T-helper 1 cell (primary cell): ENCODE measurements at places on chromosomes 6 and 20.

DNA sequence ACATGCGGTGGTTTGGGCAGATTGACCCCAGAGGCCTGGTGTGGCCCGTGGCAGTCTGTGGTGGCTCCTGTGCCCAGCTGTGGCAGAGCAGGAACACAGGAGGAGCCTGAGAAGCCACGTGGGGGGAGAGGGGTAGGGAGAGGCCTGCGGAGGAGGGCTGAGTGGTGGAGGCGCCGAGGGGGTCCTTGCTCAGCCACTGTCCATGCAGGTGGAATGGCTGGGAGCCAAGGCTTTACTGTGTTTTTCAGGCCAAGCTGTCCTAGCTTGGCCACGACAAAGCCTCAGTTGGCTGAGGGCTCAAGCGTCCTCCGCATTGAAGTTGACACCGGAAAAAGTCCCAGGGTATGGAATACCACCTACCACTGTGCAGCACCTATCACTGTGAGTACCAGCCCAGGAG lies 107.0 kb downstream of the VEGFA start:
- no peak for DNase-seq

GRCh38 chr20:5146871-5147592 lies 20.2 kb downstream of the CDS2 start:
- DNase-seq, result no peak

DNA sequence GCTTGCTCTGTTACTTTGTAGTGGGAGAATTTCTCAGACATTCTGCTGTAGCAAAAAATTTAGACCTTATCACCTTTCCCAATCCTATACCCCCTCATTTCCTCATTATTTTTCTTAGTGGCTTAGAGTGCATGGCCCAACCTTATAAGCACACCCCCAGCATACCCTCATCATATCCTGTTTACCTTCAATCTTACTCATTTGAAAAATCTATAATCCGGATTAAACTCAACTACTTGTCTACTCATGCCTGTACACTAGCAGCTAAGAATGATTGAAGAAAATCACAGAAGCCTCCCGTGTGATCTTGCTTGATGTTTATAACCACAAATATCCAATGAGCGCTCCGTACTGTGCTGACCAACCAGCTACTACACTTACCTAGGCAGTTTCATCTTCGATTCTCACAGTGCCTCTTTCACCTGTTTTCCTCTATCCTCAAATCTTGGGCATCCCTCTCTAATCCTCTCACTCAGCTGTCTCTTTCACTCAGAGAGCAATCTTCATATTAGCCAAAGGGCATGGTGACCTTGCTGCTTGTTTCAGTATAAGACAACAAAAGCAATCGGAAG lies 36.6 kb downstream of the AIG1 start:
- no peak for DNase-seq

GRCh38 chr6:13425943-13426931 lies 61.2 kb downstream of the GFOD1 start:
- DNase-seq, result no peak

- DNase-seq, result no peak
Measured at GRCh38 chr6:114007516-114007915, 36.6 kb upstream of the HDAC2 start.

DNA sequence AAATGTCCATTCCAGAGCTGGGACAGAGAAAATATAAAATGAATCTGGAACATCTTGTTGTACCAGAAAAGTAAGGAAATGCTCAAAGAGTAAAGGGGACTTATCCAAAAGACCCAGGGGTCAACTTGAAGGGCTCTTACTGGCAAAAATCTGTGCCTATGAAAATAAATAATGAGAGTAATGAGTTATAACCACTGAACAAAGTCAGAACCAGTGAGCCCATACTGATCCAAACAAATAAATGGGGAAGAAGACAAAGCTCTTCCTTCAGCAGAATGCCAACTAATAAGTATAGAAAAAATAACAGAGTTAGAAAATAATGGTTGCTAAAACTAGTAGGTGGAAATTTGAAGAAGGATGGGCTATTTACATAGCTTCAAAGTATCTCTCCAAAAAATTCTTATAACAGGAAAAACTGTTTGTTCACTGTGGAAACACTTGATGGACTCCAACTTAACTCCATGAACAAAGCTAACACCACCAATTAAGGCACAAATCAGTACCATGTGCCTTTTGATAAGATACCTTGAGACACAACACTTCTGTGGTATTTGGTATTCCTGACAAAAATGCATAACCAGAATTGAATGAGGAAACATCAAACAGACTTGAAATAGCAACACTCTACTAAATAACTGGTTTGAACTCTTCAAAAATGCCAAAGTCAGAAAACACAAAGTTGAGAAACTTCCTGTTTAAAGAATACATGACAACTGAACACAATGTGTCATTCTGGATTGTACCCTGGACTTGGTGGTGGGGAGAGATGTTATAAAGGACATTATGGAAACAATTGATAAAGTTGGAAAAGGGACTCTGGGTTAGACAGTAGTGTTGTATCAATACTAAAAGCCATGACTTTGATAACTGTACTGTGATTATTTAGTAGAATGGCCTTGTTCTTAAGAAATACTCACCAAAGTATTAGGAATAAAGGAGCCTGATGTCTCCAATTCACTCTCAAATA lies 197.5 kb downstream of the ISM1 start:
- no peak for DNase-seq
